ENCODE measurements at places on chromosomes 2 and 18.
A peak's percentile ranks its signal among the peaks of the same experiment; 100 is the strongest.

GRCh38 chr2:202049092-202049728, 15.6 kb downstream of the FZD7 start:
- DNase-seq, result no peak

- no peak for DNase-seq
Observed at GRCh38 chr2:117718048-117718447, 96.4 kb upstream of the DDX18 start.

DNA sequence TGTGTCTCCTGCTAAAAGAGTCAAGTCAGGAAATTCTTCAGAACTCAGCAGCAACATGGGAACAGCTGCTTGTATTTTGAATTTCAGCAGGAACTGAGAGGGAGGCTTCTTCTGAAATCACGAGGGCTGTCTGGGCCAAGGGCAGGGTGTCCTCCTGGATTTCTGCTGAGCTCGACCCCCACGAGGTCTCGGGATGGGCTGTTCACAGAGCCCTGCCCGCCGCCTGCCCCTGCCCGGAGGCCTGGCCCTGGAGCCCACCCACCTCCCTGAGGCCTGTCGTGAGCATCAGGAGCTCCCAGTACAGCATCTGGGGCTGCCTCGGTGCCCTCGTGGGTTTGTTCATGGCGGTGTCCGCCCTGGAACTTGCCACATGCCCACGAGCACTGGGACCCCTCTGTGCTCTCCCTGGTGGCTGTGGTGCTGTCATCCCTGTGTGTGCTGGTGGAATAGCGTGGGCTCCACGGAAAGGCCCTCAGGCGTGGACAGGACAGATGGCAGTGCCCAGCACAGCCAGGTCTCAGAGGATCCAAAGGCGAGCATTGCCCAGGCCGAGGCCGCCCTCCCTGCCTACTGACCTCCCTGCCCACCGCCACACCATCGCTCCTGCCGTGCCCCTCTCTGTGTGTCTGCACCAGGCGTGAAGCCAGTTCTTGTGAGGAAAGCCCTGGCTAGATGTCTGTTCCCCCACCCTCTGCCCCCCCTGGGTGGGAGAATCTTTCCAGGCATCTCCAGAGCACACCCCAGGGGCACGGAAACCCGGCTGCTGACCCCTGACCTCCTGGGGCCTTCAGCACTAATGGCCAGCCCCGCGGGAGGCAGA, 25.9 kb downstream of the RAMP1 start:
- no peak for DNase-seq

DNA sequence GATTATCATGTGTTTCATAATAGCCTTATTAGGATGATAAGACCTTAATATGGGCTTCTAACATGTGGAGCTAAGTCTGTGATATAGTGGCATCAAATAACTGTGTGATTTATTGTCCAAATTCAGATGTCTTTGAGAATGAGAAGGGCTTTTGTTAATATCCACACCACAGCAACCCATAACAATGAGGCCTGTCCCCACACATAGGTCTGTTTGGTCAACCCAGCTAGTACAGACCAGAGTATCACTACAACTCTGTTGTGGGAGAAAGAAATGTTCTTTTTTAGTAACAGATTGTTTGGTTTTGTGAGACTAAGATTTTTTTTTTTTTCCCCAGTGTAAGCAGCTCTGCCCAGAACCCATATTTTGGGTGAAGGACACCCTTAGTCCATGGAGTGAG, 439.2 kb downstream of the PIK3C3 start:
- no peak for DNase-seq

GRCh38 chr18:70216788-70217187, 11.3 kb upstream of the RTTN start:
- no peak for DNase-seq

- no peak for DNase-seq
Observed at GRCh38 chr2:188607501-188607900, 315.8 kb downstream of the GULP1 start.

- DNase-seq, result no peak
Observed at GRCh38 chr2:120483355-120483754, 137.4 kb downstream of the INHBB start.

DNA sequence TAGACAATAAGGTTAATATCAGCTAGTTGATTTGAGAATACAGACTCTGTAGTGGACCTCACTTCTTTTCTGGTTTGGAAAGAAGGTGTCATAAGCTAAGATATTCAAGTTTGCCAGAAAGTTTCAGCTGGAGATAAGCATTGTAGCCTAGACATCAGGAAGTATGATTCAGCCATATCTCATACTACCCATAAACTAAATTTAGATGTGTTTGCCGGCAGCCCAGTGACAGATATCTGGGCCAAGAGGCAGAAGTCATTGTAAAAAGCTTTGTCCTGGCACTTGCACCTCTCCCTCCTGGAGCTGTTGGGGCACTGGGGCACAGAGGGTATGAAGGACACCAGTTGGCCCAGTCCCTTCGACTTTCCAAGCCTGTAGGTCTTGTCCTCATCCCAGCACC, 128.0 kb downstream of the EPHA4 start:
- DNase-seq, result no peak

- no peak for DNase-seq
Observed at GRCh38 chr2:55809875-55810621, 113.5 kb downstream of the EFEMP1 start.

- DNase-seq, result no peak
Observed at GRCh38 chr2:126304154-126304553, 351.8 kb upstream of the GYPC start.

DNA sequence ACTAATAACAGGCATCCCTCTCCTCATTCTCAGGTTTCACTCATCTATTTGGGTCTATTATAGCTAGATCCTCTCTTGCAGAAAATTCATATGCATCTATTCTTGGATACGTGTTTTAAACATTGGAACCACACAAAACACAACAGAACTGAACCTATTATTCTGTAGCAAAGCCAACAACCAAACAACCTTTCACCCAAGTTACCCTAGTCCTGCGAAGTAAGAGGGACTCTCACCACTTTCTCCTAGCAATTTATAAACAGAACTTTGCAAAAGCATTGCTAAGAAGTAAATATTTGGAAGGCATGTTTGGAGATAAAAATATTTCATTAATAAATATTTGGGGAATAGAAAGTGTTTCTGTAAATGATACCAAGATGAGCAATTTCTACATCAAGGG, 20.4 kb upstream of the SH3BP4 start:
- DNase-seq, result no peak

- no peak for DNase-seq
Observed at GRCh38 chr2:39593439-39594393, 72.0 kb upstream of the TMEM178A start.

DNA sequence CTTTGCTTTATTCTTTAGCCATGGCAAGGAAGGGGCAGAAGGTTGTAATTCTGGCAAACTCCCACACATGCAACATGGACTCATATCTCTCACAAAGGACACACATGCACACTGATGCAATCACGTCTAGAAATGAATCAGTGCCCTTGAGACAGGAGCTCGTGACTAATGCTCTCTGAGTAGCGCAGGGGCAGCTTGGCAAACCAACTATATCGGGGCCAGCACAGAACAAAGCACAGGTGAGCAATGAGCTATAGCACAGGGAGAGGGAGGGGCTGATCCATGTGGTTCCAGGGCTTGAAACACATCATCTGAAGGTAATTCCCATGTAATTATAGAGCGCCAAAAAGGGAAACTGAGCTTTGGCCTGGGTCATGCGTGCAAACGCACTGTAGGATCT, 165.2 kb upstream of the KLF7 start:
- peak; percentile 83 for DNase-seq

- no peak for DNase-seq
Observed at GRCh38 chr2:163319006-163319405, 416.8 kb downstream of the FIGN start.

- no peak for DNase-seq
Observed at GRCh38 chr18:35577045-35577848, 4.3 kb upstream of the GALNT1 start.

- peak; percentile 55 for DNase-seq
Observed at GRCh38 chr2:58834404-58834803, 593.3 kb upstream of the FANCL start.

DNA sequence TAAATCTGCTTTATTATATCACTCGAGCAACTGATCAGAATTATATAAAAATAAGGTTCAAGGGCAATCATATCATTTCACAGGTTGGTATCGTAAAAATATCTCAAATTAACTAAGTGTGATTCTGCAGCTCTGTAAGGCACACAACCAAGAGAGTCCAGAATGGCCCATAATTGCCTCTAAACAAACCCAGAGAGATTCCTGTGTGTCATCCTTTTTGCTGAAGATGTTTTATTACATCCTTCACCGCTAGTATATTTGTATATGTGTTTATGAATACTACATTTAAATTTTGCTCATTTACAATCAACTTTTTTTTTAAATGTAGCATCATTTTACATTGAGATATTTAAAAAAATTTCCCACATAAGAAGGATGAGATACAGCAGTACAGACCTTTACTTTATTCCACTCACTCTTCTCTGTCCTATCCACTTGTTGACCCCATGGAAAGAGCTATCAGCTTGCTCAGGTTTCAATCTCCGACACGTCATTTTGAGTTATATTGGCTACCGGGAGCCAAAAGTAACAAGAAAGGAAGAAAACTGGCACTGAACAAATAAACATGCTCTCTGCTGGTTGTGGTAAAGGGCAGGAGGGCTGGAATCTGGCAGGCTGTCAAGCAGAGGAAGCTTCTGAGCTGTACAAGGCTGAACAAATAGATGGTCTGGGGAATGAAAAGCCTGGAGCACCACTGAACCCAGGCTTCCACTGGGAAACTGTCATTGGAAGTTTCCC, 23.1 kb downstream of the PLA2R1 start:
- DNase-seq, result no peak

DNA sequence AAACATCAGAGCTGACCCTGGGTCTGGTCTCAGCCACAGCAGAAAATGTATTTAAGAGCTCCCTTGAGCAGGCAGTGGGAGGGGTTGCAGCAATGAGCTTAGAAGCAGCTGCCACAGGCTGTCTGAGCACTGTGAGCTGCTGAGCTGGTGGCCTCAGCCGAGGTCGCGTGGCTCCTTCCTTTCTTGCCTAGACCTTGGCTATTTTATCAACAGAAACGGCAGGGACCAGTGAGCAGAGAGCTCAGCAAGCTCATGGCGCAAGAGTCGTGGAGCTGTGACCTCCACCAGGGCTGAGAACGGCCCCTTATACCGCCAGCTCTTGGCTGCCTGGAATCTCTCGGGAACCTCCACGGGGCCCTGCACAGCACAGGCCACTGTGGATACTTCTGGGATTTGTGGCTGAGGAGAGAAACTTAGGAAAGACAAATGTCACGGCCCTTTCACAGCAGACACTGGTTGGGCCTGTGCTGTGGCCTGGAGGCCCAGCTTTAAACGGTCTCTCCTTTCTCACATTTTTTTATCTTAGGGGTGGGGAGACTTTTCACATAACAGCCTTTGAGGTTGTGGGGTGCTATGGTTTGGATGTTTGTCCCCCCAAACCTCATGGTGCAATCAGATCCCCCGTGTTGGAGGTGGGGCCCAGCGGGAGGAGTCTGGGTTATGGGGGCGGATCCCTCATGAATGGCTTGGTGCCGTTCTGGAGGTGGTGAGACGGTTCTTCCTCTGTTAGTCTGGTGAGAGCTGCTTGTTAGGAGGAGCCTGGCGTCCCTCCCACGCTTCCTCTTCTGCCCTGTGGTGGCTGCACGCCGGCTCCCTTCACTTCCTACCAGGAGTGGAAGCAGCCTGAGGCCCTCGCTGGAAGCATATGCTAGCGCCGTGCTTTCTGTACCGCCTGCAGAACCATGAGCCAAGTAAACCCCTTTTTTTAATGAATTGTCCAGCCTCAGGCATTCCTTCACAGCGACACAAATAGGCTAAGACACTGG, 1.7 kb downstream of the ALLC start:
- DNase-seq, result no peak

- no peak for DNase-seq
Observed at GRCh38 chr2:238875471-238876231, 27.8 kb downstream of the TWIST2 start.

DNA sequence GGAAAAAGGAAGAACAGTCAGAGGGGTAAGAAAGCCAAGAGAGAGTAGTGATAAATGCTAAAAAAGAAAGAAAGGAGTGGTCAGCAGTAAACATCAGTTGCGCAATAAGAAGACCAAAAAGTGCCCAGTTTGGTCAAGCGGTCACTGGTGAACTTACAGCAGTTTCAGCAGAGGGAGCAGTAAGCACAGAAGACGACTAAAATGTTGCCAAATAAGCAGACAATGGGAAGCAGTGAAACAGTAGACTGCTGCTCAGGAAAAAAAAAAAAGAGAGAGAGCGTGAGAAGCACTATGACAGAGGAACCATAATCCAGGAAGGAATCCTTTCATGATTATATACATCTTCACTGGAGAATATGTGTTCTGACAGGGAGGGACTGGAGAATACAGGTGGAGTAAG, 45.8 kb downstream of the DNAJC10 start:
- no peak for DNase-seq

DNA sequence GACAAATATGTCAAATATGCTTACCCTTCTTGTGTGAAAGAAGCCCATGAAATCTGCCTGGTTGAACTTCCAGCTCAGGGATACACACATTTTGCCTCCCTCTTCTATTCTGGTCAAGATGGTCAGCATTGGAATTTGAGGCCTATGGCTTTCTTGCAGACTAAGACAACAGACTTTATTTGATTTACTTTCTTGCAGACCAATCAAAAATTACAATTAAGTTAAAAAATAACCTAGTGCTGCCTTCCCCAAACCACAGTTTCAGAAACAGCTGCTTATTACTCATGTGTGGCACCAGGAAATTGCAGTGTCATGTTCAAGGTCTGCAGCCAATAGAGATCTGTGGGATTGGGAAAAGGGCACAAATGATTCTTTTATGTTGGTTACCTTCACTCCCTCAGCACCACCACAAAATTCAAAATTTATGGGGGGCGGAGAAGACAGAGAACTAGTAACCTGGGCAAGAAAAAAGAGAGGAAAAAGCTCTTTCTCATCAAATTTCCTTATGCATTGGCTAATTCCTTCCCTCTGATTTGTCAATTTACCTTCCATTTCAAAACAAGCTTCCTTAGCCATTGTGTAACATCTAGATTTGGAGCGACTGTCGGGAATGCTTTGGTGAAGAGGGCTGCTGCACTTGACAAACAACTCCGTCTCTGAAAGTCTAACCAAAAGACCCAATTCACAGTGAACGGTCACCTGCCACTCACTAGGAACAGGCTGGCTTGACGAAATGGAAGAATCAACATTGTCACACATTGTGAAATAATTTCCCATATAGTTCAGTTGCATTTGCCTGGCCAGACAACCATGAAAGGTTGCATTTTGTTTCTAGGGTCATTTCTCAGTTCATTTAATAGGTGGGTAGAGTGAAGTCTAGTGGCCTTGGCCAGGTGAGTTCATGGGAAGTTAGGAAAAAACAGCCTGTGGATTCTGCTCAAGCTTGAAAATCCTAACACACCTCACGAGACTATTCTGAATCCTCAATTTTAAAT, 100.4 kb upstream of the FZD5 start:
- no peak for DNase-seq

All from activated CD4-positive, alpha-beta T cell treated with anti-CD3 and anti-CD28 coated beads, Interleukin-2, amount 10 ng/mL, durations not matched to agents 24 days and 14 days (primary cell).